ENCODE measurements at places on chromosomes 2 and 18. TPM values are rescaled to one million over a fixed set of nuclear protein-coding genes. Genes with fewer than 3 reads are reported as not detected.

DNA sequence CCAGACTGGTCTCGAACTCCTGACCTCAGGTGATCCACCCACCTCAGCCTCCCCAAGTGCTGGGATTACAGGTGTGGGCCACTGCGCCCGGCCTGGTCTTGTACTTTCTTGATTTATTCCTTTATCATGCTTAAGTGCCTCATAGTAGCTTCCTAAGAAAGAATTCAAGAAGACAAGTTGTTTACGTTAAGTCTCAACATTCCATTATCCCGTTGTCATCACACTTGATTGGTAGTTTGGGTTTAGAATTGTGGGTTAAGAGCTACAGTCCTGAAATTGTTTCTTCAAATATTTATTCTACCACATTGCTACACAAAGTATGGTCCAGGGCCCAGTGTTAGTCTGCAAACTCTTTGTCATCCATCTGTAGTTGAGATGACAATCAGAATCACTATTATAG is 194.0 kb downstream of the VWC2L start:
- ATAC-seq = no peak

- ATAC-seq = no peak
Observed at GRCh38 chr2:157815421-157815820, 60.7 kb downstream of the ACVR1 start.

DNA sequence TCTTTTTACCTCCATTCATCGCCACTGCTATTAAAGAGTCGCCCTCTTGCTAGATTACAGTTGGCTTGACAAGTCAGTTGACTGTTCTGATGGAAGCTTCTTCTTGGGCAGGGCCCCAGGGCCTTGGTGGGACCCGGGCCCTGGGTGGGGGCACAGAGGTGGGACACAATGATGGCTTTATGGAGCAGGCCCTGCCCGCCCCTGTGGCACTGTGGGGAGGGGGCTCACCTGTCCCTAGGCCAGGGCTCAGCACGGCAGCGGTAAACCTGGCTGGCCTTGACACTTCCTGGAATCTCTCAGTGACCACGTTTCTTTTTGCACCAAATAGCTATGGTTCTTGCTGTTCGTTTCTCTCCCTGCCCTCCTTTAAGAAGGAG is 4.9 kb upstream of the HS6ST1 start:
- no peak for ATAC-seq

DNA sequence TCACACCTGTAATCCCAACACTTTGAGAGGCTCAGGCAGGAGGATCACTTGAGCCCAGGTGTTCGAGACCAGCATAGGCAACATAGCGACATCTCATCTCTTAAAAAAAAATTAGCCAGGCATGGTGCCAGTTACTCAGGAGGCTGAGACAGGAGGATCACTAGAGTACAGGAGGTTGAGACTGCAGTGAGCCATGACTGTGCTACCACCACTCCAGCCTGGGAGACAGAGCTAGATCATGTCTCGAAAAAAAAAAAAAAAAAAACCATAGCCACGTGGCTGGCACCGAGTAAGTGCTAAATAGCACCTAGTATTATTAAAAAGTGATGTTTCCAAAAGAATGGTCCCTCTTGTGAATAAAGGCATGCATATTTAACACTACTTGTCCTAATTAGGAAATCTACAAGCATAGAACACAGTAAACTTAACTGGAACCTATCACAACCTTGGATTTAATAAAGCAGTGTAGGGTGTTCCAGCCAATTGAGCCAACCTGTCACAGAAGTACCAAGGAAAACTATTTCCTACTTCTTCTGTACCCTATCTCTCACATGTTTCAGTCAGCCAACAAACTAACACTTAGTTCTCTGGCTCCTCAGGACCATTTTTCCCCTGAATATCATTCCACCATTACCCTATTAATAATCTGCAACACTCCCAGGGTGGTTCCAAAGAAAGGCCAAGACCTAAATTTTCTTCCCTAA is 8.8 kb downstream of the RAB1A start:
- no peak for ATAC-seq

GRCh38 chr2:207149249-207150213 is 16.2 kb downstream of the KLF7 start:
- peak; percentile 16 for ATAC-seq

- no peak for ATAC-seq
Observed at GRCh38 chr2:44645937-44646336, 284.2 kb downstream of the CAMKMT start.

DNA sequence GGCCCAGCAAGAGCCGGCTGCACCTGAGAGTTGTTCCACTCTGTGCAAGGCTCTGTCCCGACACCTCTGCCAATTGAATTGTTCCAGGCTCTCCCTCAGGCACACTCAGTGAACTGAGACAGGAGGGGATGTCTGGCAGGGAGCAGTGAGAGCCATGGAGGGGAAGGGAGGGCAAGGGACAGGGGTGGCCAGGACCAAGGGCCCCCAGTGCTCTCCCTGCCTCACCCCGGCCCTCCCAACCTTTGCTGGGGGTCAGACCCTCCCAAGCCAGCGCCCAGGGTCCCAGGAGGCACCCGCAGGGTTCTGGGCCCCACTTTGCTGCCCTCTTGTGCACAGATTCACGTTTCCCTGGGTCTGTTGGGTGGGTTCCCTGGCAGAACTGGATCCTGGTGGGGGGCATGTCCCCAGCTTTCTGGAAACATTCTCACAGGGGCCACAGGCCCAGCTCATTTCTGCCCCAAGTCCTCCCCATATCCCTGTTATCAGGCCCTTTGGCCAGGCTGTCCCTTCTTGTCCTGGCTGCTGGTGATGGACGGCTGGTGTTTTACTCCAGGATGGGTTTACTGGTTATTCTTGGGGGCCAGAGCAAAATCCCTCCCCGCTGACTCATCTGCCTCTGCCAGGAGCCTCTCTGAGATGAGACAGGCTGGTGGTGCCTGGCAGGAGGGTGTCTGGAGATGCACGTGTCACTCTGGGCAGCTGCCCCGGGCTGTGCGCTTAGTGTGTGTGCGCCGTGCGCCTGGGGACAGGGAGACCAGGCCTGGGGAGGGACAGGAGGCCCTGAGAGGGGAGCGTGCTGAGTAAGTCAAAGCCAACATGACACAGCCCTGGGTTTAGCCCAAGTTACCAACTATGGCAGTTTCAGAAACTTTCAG is 136.5 kb upstream of the CTDP1 start:
- no peak for ATAC-seq

DNA sequence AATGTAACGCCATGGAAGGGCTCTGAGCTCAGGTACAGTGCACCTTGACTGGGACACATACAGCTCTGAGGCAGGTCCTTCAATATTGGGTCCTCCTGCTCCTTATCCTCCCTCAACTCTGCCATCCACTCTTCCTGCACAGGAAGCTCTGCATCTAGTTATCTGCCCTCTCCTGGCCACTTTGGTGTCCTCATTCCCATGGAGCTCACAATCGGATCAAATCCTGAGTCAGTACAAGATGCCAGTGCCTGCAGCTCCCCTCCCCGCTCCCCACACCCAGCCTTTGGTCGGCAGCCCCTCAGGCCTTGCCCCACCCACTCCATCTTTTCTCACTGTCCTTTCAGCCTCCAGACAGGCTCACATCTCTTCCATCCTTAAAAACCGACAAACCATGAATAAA is 58.0 kb downstream of the LRRFIP1 start:
- no peak for ATAC-seq

DNA sequence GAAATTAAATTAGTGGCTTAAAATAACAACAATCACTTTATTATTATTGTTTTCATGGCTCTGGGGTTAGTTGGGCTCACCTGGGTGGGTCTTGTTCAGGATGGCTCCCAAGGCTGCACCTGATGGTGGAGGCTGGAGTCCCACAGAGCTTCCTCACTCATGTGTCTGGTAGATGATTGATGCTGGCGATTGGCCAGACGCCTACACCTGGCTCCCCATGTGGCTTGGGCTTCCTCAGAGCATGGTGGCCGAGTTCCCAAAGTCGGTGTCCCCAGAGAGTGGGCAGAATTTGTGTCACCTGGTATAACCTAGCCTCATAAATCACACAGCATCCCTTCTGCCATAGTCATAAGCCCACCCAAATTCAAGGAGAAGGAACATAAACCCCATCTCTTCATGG is 18.2 kb downstream of the DBI start:
- ATAC-seq = no peak

- no peak for ATAC-seq
Observed at GRCh38 chr2:150476809-150477302, 10.6 kb downstream of the RND3 start.

GRCh38 chr2:161085149-161085548 is 75.1 kb upstream of the TANK start:
- no peak for ATAC-seq

UGT1A8 gene
- total RNA-seq = not detected

CKAP2L gene
- not detected for total RNA-seq

SMYD1 gene
- 37.0 TPM for total RNA-seq

RNF103 gene
- total RNA-seq = 62.9 TPM

CLHC1 gene
- 4.3 TPM for total RNA-seq

All from gastroesophageal sphincter (tissue), 4 donors.